ENCODE measurements at places on chromosomes 2 and 18.

GRCh38 chr2:105518897-105519296 is 120.0 kb upstream of the FHL2 start:
- DNase-seq: no peak

DNA sequence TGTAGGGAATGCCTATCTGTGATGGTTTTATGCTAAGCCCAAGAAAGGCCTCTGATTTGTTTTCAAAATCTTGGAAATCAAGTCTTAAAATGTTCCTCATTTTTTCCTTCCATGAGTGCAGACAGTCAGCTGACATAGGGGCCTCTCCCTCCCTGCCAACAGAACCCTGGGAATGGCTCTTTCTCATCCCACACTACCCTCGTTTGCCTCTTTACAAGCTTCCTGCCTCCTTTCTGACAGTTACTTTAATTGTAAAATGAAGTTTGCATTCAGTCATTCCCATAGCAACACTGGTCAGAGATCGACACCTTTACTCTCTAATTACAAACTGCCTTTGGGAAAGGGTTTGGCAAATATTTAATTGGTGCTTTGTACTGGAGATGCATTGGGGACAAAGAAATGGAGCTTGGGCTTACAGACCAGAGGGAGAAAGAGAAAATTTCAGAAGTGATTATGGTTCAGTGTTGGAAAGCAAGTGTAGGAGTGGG is 25.4 kb downstream of the KIF5C start:
- no peak for DNase-seq

- no peak for DNase-seq
Observed at GRCh38 chr2:102206666-102207341, 20.0 kb downstream of the IL1RL2 start.

DNA sequence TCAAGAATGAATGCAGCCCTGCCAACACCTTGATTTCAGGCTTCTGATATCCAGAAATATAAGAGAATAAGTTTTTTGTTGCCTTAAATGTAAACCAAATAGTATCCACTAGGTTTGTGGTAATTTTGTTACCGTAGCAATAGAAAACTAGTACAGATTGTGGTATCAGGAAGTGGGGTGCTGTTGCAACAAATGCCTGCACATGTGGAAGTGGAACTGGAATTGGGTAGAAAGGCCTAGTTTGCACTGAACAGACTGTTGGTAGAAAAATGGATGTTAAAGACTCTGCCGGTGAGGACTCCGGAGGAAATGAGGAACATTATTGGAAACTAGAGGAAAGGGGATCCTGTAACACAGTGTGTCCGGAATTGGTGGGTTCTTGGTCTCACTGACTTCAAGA is 145.8 kb upstream of the MGAT5 start:
- DNase-seq: no peak

- DNase-seq: no peak
Observed at GRCh38 chr2:24259316-24259715, 84.5 kb downstream of the FAM228A start.

DNA sequence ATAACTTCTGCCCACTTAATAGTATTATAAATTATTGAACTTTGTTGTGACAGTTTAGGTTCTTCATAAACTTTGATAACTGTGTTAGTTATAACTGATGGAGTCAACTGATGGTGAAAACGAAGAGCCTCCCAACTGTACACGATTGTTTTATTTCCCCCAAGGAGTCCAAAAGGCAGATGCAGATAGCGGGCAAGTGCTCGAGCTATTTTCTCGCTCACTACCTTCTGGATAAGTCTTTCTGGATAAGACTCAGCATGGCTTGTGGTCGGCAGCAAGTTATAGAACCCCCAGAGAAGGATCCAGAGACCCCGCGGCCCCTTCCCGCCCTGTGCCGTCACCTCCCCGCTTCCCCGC is 517 bp downstream of the GCFC2 start:
- no peak for DNase-seq

GRCh38 chr2:20291846-20292408 is 58.7 kb downstream of the PUM2 start:
- DNase-seq: no peak

- no peak for DNase-seq
Observed at GRCh38 chr2:233412405-233412804, 58.1 kb downstream of the DGKD start.

- no peak for DNase-seq
Observed at GRCh38 chr2:208594642-208595385, 188.2 kb downstream of the PTH2R start.

- no peak for DNase-seq
Observed at GRCh38 chr2:98903767-98904485, 32.1 kb downstream of the CRACDL start.

- no peak for DNase-seq
Observed at GRCh38 chr2:27441226-27441926, 805 bp upstream of the KRTCAP3 start.

DNA sequence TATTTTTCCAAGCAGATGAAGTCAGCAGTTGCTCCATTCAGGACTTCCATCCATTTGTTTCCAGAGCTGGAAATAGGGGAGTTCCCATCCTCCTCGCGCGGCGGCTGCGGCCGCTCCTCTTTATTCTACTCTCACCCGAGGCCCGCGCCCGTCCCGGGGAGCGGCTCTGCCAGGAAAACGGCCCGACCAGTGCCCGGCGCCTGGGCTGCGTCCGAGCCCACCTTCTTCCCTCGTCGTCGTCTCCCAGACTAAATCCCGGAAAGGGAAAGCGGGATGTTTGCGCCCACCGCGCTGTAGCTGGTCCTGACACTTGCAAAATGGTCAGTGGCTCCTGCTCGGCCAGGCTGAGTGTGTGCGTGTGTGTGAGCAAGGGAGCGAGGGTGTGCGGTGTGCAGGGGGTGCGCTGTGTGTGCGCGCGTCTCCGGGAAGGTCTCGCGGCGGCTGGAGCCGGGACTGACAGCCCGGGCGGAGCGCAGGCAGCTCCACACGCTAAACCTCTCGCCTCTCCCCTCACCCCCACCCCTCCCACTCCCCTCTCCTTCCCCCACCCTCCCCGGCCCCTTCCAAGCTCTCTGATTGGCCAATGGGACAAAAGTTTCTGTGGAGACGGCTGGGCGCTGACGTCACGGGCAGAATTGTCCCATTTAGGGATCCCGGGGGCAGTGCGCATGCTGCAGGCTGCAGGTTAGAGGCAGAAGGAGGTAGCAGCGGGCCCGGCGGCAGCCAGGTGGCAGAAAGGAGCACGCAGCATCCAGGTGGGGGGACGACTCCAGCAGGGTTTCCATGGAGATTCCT is at the start of gene NOL4:
Gene NOL4, minus strand, starts transcription at position 491 of the 795 bp plus-strand sequence. CDS start 1,660 bp downstream, outside the sequence.
- peak; percentile 11 for DNase-seq

- peak; percentile 75 for DNase-seq
Observed at GRCh38 chr2:161101406-161101805, 58.8 kb upstream of the TANK start.

GRCh38 chr2:97715951-97716694 is 2.7 kb downstream of the ZAP70 start:
- no peak for DNase-seq

DNA sequence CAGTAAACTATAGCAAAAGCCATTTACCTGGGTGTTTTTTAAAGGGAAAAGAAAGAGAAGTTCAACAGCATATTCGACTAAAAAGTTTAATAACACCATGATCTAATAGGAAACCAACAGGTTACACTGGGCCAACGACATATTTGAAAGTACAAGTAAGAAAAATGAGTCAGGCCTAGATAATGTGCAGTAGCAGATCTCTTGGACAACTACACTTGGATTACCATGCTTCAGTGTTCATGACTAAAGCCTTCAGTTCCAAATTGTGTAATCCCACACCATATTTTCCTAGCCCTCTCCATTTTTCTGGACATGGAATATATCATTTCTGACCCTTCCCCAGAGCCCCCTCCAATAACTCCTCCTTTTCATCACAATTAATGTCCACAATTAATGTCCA is 39.1 kb upstream of the FIGN start:
- peak; percentile 71 for DNase-seq

- peak; percentile 49 for DNase-seq
Observed at GRCh38 chr2:235614176-235614860, 120.5 kb downstream of the AGAP1 start.

GRCh38 chr2:50575232-50575631 is 456.7 kb downstream of the NRXN1 start:
- no peak for DNase-seq

GRCh38 chr2:219998714-219999227 is 371.3 kb downstream of the SLC4A3 start:
- DNase-seq: no peak

DNA sequence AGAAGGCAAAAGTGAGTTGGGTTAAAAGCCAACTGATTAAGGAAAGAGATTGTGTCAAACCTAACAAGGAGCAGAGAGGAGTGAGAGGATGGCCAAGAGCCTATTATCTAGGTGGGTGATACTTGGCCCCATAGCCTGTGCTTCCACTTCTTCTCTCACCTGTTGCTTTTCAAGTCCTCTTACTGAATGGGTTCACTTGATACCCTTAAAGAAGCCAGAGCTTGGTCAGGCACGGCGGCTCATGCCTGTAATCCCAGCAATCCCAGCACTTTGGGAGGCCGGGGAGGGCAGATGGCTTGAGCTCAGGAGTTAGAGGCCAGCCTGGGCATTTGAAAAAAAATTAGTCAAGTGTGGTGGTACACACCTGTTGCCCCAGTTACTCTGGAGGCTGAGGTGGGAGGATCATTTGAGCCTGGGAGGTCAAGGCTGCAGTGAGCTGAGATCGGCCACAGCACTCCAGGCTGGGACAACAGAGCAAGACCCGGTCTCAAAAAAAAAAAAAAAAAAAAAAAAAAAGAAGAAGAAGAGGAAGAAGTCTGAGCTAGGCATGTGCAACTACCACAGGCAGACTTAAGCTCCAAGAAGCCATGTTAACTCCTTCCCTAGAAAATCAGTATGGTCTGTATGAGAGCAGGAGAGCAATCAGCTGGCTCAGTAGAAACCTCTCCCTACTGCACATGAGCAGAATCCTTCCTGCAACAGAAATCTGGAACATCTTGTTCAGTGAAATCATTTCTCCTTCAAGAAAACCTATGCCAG is 28.4 kb upstream of the ME2 start:
- no peak for DNase-seq

- DNase-seq: peak; percentile 64
Observed at GRCh38 chr2:160334028-160334741, 134.1 kb upstream of the ITGB6 start.

GRCh38 chr2:61566566-61566965 is 28.4 kb upstream of the XPO1 start:
- no peak for DNase-seq

DNA sequence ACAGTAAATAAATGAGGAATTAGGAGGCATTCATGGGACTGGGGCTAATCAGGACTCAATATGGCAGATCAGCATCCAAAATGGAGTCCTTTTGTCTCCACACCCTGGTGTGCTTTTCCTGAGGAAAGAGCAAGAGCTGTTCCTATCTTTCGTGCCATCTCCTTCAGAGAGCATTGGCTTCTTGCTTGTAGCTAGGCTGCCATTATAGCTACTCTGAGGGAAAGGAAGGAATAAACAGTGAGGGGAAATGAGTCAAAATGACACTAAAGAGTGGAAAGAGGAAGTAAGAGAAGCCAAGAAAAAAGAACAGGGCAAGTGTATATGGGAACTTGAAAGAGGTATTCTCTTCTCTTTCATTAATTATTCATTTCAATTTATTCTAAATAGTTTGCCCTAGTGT is 8.4 kb upstream of the NMI start:
- no peak for DNase-seq

DNA sequence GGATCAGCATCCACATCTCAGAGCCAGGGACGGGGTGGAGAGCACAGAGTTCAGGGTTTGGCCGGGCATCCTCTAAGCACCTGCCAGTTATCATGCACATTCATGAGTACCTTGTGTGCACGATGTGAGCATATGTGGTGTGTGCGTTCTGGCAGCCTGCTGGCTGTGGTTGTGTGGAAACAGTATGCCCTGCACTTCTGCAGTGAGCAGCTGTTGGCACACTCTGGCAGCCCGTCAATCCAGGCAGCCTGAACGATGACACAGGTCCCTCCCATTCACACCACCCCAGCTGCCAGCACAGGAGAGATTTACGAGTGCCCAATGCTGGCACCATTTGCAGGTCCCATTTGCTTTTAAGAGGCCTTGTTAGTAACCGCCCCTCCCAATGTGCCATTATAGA is 74.2 kb downstream of the CD8B2 start:
- no peak for DNase-seq

- DNase-seq: no peak
Observed at GRCh38 chr2:58812771-58813344, 571.7 kb upstream of the FANCL start.

GRCh38 chr2:19675856-19676460 is 225.8 kb downstream of the TTC32 start:
- peak; percentile 30 for DNase-seq

DNA sequence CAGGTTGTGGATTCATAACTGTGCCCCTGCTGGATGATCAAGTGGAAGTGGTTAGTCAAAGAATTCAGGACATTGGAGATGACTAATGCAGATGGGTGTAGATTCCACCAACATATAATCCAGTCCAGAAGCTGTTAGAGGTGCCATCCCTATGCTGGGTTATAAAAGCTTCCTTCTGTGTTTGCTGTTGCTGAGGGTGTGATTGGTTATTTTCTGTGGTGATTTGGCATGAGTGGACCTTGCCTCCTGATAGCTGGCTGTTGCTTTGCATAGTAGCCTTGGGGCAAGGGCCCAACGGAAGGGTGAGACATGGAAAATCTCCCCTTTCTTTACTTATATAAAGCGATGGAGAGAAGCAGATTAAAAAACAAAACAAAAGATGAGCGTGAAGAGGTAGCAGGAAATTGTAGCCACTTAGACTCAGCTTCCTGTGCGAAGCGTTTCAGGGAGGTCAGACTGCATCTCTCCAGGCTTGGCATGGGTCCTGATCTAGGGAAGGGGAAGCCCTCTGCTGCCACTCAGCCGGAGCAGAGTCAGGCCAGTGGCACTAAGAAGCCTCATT is 190.4 kb downstream of the FMNL2 start:
- peak; percentile 64 for DNase-seq

DNA sequence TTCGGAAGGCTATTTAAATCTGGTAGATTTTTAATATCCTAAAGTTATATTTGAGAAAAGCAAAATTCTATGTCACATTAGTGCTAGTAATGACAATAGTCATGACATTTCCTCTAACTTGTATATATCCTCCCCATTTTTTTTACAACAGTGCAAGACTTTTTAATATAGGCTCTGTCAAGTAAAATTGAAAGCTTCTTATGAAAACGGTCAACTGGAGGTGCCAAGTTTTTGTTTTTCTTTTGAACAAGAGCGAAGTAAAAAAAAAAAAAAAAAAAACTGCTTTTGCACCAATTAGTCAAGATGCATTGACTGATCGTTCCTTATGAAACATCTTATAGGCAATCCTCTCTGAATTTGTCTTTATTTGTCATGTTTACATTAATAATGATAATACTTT is 389.3 kb downstream of the STK39 start:
- no peak for DNase-seq

Measured in fibroblast of skin of scalp (primary cell).